Pons (tissue), 1 donor: ENCODE measurements at places on chromosomes 3 and 15.

- peak; percentile 76 for DNase-seq
These were observed 1.4 kb downstream of the CCR5AS start for GRCh38 chr3:46405301-46406019.

GRCh38 chr3:56624725-56625124 is 58.3 kb downstream of the TASOR start:
- no peak for DNase-seq

DNA sequence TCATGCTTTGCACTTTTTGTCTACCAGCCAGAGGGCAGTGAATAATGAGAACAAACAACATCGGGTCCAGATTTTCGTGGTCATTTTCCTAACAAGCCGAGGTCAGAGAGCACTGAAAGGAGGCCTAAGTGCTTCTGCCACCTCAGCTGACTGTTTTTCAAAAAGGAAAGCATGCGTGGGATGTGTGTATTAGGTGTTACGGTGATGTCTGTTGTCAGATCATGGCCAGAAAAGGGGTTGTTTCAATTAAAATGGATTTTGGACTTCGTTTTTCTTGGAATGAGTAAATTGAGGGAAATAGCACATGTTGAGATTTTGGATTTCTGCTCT is 99.5 kb downstream of the APBA2 start:
- no peak for DNase-seq

GRCh38 chr3:19652336-19652735 is 281.7 kb downstream of the EFHB start:
- DNase-seq = no peak

DNA sequence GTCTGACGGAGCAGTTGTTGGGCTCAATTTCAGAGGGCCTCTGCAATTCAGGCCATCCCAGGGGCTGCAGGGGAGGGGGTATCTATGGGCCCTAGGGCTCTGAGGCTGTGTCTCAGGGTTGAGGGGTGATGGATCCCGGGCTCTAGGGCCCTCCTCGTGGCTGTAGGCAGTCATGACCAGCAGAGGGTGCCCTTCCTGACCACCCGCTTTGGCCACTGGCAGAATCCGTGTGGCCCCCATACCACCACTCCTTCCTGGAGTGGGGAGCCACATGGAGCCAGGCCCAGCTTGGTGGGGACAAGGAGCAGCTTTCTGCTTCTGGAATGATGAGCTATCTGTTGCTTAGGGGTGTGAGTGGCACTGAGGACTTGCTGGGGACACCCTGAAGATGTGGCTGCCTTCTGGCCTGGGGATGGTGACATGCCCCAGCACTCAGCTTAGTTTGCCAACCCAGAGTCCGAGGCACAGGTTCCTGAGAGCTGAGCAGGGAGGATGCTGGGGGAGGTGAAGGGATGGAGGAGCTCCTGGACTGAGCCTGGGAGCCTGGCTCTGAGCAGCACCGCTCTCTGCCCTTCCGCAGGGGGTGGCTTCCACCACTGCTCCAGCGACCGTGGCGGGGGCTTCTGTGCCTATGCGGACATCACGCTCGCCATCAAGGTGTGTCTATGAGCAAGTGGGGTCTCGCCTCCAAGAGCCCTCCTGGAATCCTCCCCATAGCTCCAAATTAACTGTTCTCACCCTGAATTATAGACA is 20.2 kb downstream of the HDAC11 start:
- DNase-seq = no peak

DNA sequence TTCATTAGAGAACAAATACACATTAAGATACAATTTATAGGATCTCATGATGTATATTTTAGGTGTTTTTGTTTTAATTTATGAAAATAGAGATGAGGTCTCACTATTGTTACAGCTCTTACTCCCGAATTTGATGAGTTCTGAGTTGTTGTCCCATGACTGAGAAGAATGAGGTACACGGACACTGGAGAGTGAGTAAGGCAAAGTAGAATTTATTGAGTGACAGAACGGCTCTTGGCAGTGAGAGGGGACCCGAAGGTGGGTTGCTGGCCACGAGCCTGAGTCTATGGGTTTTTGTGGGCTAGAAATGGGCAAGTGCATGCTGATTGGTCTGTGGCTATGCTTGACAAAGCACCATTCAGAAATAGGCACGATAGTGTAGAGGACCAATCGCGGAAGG is 3.1 kb upstream of the RNF168 start:
- DNase-seq = no peak

- peak; percentile 86 for DNase-seq
These were observed 36.5 kb upstream of the RAB11A start for GRCh38 chr15:65832549-65833364.

DNA sequence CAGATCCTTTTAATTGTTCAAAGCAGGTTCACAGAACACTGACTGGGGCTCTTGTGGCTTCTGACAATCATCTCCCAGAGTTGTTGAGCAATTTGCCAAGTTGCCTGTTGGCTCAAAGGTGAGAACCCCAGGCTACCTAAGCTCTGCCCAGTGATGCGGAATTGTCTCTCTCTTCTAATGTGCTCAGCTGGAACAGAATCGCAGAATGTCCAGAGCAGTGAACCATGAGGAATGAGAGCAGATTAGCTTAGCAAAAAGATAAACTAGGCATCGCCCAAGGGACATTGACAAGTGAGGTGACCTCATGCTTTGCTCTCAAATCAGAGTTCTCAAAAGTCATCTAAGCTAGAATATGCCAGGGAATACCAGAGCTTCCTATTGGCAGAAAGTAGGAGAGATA is 148.1 kb downstream of the WDR76 start:
- DNase-seq = no peak

DNA sequence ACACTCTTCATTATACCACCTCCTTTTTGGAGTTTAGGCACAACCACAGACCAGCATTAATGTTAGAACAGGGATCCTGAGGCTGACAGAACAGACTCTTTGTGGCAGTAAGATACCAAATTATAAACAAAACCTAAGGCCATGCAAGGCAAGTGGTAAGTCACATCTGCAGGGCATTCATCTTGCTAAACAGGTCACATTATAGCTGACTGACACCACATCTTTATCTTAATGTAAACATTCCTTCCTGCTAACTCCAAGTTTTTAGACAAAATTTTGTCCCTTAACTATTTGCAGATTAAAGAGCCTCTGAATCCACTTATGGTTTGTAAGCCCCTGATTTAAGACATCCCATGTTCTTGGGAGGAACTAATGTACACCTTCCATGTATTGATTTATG is 500.6 kb downstream of the PYDC2 start:
- no peak for DNase-seq

- DNase-seq = no peak
These were observed 50.5 kb upstream of the MINAR1 start for GRCh38 chr15:79381593-79381992.

GRCh38 chr3:31159331-31160039 is 265.0 kb upstream of the GADL1 start:
- DNase-seq = no peak

DNA sequence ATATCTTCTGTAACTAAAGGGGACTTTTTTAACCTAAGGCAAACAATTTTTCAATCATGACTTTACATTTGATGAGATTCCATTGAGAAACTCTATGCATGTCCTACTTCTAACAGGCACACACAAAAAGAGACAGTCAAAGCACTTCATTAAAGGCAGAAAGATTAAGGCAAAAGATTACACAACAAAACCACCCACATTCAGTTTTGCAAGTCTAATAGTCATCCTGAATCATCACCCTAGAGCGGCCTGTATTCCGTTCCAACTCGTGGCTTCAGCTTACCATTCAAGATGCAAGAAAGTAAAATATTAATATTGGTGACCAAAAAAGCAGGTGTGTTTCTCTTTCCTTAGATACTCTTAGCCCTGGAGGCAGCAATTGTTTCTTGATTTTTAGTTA is 205.9 kb downstream of the P3H2 start:
- DNase-seq = no peak

DNA sequence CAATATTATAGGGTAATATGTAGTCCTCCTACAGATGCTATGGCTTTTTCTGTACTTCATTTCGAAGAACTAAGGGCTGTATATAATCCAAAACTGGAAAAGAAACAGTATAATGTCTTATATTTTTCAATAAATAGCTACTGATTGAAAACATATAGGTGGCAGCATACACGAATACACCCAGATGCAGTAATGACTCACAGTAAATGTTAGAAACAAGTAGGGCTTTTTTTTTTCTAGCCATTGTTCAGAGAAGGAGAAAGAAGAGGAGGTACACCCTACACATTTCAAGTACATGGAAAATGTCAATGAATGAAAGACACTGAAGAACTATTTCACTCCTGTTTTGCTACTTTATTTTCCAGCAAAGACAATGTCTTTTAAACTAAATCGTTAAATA is 9.4 kb downstream of the DAZL start:
- DNase-seq = no peak

- DNase-seq = no peak
These were observed 6.9 kb downstream of the CMTM7 start for GRCh38 chr3:32398531-32398930.

GRCh38 chr3:71989165-71989564 is 204.2 kb upstream of the PROK2 start:
- no peak for DNase-seq

DNA sequence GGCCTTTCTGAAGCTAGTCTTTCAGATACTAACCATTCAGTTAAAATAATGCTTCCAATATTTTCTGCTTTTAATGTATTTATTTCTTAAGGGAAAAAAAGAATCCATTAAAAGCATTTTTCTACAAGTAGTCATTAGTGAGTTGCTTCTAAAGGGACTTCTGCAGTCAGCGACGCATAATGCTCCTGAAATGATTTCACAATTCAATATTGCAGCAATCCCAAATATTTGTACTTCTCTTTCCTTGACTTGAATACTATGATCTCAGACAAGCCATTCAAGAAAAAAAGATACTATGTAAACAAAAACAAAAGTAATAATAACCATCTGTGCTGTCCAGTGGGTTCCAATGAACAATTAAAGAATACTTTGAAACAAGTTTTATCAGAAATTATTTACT is 681.0 kb downstream of the DIPK2A start:
- no peak for DNase-seq

GRCh38 chr3:42678447-42678846 is 6.9 kb upstream of the KLHL40 start:
- DNase-seq = no peak

GRCh38 chr3:137249311-137249940 is 291.6 kb downstream of the IL20RB start:
- no peak for DNase-seq

DNA sequence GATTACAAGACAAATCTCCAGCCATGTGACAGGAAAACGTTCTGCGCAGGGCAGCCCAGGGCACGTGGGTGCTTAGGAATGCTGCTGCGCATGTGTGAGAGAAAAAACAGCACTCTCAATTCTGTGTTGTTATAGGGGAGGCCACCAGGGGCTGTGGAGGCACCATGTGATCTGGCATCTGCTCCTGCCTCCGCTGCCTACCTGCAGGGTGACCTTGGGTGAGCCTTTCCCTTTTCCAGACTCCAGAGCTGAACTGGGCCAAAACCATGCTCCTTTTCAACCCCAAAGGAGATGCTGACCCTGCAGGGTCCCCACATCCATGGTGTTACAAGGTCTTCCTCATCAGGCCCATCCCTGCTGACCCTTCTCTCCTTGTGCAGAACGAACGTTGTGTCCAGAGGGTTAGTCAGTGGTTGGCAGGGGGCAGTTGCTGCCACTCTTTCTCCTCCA is 81.5 kb upstream of the RASGRF1 start:
- DNase-seq = no peak

GRCh38 chr3:5384557-5385236 is 197.2 kb downstream of the EDEM1 start:
- no peak for DNase-seq

DNA sequence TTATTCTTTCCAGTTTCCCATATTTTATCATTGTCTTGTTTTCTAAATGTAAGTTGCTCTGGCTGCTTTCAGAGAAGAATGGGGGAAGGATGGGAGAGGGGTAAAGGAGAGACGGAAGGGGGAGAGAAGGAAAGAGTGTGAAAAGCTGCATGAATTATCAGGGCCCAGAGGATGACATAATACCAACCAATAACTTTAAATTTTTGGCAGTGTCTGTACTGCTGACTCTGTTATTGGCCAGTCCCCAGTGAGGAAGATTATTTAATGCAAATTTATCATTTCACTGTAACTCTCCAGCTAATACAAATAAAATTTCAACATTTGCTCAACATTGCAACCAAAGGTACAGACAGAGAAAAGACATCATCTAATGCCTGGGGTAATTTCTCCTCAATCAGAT is 551.7 kb upstream of the CFAP20DC start:
- no peak for DNase-seq

GRCh38 chr3:171943262-171944117 is 95.9 kb upstream of the FNDC3B start:
- DNase-seq = no peak

DNA sequence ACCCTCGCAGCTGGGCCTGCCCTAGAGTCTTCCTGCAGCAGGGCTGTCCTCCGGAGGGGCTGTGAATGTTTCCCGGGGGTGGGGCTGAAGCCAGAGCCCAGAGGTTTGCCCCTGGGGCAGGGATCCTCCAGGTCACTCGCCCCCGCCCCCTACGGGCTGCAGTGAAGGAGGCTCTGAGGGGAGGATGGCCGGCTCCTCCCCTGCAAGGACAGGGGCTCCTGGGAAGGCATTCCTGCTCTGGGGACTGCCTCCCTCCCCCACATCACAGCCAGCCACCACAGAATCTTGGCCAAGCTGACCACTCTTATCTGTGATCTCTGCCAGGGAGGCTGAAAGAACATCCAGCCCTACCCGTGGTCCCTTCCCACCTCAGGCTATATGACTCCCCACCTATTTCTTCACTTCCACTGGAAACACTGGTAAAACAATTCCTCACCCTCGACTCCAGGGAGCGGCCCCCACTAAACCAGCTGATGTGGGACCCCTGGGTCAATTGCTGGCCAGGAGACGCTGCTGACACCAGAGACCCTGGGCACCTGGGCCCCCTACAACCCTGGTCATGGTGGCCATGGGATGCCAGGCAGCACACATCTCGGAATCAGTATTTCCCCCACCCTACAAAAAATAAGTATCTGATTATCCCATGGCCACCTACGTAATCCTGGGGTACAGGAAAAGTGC is 66.0 kb downstream of the HMCES start:
- no peak for DNase-seq

- DNase-seq = no peak
These were observed 9.7 kb downstream of the ETV5 start for GRCh38 chr3:186099178-186099577.

GRCh38 chr3:103924544-103924943 is 1442.2 kb upstream of the ALCAM start:
- no peak for DNase-seq

DNA sequence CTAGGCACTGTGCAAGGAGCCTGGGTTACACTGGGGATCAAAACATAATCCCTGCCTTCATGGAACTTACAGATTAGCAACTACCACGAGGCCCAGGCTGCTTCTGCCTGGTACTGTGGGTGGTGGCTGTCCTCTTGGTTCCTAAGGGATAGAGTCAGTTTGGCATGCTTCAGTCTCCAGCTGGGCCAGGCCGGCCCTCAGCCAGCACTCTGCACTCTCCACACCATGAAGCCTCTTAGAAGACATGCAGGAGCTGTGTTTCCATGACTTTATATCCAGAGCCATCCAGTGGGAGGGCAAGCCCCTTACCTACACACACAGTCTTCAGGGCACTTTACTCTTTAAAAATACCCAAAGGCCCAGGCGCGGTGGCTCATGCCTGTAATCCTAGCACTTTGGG is 54.4 kb downstream of the ATP1B3 start:
- DNase-seq = no peak

- DNase-seq = no peak
These were observed 59.8 kb downstream of the SH3BP5 start for GRCh38 chr3:15272426-15273196.
